BE2C (cell line): ENCODE measurements at places on chromosomes 5 and 9.

GRCh38 chr5:68245319-68245718 lies 29.8 kb downstream of the PIK3R1 start:
- no peak for DNase-seq

DNA sequence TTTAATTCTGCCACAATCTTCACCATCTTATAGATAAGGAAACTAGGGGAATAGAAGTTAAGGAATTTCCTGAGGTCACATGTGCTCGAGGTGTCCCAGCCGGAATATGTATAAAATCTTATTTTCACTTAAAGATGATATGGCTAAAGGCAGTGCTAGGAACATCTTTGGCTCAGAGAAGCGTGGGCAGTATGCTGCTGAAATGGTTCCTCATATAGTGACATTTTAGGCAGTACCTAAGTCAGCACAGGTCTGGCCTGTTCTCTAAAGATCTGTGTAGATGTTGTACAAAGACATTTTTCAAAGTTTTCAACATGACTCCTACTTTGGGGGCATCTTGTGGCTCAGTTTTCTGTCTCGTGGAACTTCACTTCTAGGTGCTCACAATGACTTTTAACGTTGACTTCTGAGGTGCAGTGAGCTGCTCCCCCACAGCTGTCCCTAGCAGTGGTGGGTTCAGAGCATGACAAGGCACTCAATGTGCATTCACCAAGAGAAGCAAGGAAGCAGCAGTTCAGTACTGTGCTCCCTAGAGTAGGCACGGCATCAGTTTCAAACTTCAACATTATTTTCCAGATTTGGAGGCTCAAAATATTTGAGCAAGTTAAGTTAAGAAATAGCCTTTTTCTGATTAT lies 40.3 kb downstream of the TNFAIP8 start:
- DNase-seq, result no peak

DNA sequence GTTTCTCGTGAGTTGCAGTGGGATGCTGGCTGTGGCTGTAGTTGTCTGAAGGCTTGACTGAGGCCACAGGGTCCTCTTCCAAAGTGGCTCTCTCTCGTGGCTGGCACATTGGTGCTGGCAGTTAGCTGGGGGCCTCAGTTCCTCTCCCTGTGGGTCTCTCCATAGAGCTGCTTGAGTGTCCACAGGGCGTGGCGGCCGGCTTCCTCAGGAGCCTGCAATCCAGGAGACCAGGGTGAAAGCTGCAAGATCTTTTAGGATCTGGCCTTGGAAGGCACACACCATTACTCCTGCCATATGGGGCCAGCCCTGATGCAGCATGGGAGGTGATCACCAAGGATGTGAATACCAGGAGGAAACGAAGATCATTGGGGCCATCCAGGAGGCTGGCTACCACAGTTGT lies 41.1 kb downstream of the ANKRD33B start:
- no peak for DNase-seq

DNA sequence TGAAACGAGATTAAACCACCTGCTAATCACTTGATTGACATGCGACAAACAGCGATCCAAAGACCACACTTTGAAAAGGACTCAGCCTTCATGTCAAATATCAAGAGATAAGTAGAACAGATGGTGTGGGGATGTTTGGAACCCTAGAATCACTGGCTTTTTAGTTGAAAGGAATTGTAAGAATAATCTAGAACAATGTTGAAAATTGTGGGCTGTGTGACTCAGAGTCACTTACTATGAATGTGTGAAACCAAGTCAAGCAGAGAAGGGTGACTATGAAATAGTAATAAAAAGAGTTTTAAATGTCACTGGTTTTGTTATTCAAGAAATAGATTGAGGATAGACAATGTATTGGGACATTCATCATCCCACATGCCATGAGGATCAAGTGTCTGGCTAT lies 14.1 kb upstream of the C1QTNF3 start:
- no peak for DNase-seq

DNA sequence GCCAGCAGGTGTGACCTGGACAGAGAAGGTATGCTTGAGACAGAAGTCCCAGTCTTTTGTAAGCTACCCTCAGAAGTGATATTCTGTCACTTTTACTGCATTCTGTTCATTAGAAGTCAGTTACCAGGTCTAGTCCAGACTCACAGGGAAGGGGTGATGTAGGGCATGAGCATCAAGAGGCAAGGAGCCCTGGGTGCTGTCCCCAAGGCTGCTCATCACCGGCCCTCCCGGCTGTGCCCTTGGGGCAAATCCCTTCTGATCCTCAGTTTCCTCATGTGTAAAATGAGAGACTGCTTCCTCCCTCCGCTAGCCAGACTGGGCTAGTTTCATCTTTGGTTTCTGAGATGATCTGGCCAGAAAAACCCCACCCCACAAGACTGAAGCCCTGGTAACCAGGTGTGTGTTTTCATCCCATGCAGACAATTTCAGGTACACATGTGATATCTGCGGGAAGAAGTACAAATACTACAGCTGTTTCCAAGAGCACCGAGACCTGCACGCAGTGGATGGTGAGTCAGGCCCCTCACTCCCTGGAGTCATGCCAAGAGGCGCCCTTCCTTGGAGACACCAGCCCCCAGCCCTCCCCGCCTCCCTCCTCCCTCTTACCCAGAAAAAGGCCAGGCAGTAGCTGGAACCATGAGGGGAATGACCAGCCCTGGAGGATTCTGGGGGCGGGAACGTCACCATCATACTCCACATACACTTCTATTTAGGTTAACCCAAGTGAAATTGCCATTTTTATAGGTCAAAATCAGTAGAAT lies 71.0 kb downstream of the AMBP start:
- peak; percentile 25 for DNase-seq
